Thoracic aorta (tissue), 2 donors: ENCODE measurements at places on chromosomes 2 and 18. TPM values are rescaled to one million over a fixed set of nuclear protein-coding genes. Genes with fewer than 3 reads are reported as not detected.

Gene SCN1A
- not detected for total RNA-seq

Gene FOXI3
- total RNA-seq, result not detected

Gene C1QL2
- not detected for total RNA-seq

Gene TMEM17
- 2.7 TPM for total RNA-seq

Gene CAPN14
- 0.14 TPM for total RNA-seq

Gene ZRANB3
- total RNA-seq, result 3.2 TPM

Gene RGPD3
- total RNA-seq, result 1.1 TPM

Gene KCNF1
- total RNA-seq, result not detected

Gene ADNP2
- 21.6 TPM for total RNA-seq

Gene CSRNP3
- total RNA-seq, result 2.7 TPM

Gene MAP3K19
- not detected for total RNA-seq

Gene CD207
- not detected for total RNA-seq

Gene DAW1
- total RNA-seq, result 1.2 TPM

Gene ALPG
- not detected for total RNA-seq

Gene SERPINB10
- not detected for total RNA-seq

Gene KCNS3
- total RNA-seq, result 30.3 TPM

Gene ELOA2
- not detected for total RNA-seq

Gene KIF1A
- total RNA-seq, result not detected

Gene CCDC121
- 2.5 TPM for total RNA-seq

Gene MIB1
- 53.6 TPM for total RNA-seq

Gene RAB6D
- total RNA-seq, result not detected

Gene SERPINB4
- total RNA-seq, result not detected
